ENCODE measurements at places on chromosomes 12 and 14.

GRCh38 chr14:27845241-27845850, 921.2 kb upstream of the FOXG1 start:
- no peak for DNase-seq

DNA sequence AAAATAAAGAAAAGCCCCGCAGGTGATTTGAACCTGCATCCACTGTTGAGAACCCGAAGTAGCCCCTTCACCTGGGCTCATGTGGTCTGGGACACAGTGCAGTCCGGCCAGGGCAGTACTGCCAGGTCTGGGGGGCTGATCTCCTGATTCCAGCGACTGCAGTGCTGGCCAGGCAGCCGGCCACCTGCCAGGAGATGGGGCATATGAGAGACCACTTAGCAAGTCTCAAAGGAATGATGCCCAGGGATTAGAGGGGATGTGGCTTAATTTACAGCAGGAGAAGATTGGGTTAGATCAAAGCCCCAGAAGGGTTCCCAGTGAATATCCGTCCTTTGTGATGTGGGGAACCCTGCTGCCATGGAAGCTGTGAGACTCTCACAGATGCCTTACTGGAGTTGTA, 113.3 kb downstream of the PRMT8 start:
- no peak for DNase-seq

DNA sequence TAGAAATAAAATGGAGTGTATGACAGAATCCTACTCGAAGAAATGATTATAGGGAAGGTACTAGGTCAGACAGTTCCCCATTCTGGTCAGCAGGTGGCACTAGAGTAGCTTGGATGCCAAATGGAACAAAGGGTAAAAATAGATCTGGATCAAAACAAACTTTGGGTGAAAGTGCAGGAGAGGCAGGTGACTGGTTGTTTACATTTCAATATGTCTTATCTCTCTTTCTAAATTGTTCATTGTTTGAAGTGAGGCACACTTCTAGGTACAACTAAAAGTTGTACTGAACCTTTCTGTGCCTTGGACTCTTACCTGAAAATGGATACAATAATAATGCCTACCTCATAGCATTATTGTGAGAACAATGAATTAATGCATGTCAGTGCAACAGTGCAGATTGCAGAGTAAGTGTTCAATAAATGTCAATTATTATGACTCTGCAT, 62.0 kb upstream of the OSBPL8 start:
- DNase-seq, result peak; percentile 58

GRCh38 chr14:59358102-59358501, 107.1 kb downstream of the GPR135 start:
- peak; percentile 91 for DNase-seq

DNA sequence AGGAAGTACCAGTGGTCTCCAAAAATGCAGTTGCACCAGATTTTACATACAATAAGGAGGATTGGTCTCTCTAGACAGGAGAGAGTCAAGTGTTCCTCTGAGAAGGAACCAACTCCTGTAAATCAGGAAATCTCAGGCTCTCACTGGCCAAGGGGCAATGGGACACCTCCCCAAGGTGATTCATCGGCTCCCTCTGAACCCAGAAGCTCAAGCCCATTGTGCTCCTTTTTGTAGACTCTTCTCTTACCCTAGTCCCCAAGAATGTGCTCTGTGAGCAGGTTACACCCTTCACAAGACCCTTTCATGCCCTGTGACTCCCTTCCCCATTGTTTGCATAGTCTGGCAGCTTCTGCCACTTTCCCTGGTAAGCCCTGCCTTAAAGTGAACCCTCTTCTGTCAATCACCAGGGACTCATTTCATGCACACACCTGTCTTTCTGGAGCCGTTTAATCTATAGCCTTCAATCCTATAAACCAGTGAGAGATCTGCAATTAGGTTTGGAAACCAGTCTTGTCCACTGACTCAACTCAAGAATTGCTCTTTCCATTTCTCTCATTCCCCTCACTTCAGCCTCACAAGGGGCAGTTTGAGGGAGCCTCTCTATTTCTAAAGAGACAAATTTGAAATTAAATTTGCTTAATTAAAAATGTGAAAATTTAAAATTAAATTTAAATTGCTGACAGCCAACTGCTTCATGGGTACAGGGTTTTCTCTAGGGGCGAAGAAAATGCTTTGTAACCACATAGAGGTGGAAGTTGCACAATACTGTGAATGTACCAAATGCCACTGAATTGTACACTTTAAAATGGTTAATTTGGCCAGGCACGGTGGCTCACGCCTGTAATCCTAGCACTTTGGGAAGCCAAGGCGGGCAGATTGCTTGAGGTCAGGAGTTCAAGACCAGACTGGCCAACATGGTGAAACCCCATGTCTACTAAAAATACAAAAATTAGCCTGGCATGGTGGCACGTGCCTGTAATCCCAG, 38.3 kb upstream of the LTA4H start:
- no peak for DNase-seq

- DNase-seq, result no peak
Observed at GRCh38 chr14:32327255-32327961, 1.7 kb upstream of the AKAP6 start.

DNA sequence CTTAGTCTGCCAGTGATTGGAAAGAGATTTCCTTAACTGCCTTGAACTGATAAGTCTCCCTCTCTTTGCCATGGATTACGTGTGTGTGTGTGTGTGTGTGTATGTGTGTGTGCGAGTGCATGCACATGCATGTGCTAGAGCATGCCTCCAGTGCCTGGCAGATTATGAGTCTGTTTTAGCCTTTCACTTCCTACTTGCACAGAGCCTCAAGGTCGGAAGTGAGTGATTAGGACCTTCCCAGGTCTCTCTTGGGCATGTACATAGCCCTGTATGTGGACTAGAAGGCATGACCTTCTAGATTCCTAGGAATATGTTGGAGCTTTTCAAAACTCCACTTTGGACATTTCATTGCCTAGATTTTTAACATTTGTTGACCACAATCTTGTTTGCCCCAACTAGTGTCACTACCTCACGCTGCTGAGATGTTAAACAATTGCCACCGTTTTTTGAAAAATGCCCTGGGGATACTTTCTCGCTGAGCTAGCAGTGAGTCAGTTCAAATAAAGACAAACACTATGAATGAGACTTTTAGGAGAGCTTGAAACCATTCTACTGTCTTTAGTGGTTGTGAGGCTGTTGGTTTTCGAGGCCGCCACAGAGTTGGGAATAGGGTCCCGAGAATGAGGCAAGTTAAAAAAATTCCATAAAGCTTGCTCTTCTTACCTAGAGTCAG, 28.2 kb downstream of the KIAA0586 start:
- no peak for DNase-seq

DNA sequence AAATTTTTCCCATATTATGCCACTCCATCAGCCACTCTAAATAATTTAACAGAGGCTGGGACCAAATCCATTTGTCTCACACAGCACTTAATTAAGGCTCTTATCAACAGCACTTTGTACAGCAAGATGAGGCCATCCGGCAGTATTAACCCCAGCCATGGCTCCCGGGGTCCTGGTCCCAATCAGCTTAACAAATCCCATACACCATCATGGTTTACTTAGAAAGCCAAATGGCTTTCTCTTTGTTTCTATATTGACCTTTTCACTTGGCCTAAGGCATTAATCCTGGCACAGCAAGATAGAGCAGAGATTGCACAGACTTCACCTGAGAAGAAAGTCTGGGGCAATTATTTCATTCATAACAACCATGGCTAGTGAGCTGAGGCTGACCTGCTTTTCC, 38.6 kb downstream of the SPTSSA start:
- no peak for DNase-seq

DNA sequence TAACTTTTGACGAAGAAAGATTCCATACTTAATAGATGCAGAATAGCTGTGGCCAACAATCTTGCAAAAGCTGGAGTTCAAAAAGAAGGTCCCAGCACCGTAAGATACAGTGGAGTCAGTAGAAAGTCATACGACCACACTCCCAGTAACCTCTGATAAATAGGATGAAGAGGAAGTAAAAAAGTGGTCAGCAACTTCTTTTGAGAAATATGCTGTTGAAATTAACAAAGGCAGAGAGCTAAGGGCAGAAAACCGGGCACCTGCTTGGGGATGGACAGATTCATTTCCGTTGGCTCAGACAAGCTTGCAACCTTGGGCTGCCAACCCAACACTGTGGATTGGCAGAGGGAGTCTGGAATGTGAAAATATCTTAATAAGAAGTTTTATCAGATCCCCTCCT, 40.0 kb downstream of the BTG1 start:
- DNase-seq, result no peak

DNA sequence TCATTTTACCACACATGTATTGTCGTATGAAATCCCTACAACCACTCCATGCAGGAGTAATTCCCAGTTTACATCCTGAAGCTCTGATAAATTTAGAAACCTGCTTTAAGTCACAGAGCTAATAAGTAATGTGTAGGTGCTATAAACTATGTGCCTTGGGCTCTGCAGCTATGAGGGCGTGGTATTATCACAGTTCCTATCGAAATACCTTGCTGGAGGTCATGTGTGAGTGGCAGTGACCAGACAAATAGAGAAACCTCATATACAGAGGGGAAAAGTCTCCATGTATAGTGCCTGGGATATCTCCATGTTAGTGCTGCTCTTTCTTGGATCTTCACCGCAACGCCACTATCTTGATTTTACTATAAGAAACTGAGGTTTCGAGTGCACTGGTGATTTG, 883 bp upstream of the TBC1D15 start:
- DNase-seq, result no peak

Measured in HFF-Myc (cell line).